ENCODE measurements at places on chromosomes 5 and 9.
A peak's percentile ranks its signal among the peaks of the same experiment; 100 is the strongest.

GRCh38 chr5:65440456-65440855 is 41.3 kb downstream of the ADAMTS6 start:
- DNase-seq = no peak

DNA sequence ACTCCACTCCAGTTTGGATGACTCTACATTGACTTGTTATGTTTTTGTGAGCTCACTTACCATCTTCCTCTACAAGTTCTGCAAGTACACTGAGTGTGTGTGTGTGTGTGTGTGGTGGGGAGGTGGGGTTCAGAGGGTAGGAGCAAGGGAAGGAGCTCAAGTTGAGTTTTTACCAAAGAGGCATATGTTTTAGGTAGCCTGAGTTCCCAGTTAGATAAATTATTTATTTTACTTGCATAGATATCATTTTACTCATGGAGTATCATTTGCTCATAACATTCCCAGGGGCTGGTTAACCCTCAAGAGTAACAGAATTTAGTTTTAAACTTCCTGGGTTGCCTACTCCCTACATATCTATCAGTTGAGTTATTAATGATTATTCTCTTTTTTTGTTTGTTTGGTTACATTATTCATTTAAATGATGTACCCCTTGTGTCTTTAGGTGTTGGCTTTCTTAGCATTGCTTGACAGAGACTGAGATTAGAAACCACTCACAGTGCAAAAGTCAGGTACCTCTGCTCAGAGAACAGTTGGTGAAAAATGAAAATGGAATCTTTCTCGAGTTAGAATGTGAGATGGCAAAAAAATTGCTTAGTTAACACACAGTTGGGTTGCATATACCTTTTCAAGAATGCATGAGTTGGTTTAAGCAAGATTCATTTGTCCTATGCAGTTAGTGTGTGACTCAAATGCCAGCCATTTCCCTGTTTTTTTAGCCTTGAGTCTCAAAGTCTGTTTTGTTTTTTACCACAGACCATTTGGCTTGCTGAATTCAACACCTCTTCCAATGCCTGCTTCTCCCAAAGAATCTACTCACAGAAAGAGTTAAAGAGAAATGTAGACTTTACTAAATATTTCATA is 29.2 kb downstream of the TNFSF8 start:
- peak; percentile 79 for DNase-seq

GRCh38 chr5:64164166-64164565 is 1.5 kb upstream of the RNF180 start:
- DNase-seq = no peak

DNA sequence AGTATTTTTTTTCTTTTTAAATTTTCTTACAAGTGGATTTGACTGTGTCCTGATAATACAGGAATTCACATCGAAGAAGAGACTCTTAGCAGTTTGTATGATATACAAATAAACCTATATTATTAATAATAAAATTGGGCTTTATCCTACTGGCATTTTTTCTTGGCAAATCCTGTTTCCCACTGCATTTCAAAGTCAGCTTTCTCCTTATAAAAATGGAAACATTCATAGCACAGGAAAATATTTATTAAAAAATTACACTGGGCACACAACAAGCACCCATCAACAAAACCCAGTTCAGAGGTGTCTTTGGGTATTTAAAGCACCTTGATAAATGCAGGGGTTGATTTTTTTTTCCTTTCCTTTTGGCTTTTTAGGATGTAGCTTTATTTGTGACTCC is 200.9 kb downstream of the MEF2C start:
- DNase-seq = no peak

- DNase-seq = no peak
These were observed 228.7 kb upstream of the DAP start for GRCh38 chr5:10989577-10990263.

DNA sequence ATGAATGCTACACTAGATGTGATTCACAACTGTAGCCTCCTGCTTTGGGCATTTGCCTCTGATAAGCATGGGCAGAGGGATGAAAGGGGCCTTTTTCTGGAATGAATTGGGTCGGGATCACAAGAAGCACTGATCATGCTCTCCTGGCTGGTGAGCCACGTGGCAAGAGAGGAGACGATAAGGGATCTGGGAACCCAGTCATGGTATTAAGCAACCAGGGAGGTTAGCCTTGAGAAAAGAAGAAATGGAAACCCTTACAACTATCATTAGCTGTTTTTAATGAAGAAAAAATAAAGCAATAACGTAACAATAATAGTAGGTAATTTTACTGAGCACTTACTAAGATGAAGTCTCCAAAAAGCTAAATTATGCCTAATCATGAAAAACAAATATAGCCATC is 50.0 kb upstream of the RAI14 start:
- DNase-seq = no peak

DNA sequence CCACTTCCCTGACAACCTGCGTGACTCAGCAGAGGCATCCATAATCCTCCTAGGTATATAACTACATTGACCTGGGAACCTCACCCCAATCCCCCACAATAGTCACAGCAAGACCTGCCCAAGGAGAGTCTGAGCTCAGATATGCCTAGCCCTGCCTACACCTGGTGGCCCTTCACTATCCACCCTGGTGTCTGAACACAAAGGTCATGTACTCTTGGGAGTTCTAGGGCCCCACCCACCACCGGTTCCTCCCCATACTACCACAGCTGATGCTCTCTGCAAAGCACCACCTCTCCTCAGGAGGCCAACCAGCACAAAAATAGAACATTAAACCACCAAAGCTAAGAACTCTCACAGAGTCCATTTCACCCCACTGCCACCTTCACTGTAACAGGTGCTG is 34.8 kb upstream of the CARTPT start:
- no peak for DNase-seq

DNA sequence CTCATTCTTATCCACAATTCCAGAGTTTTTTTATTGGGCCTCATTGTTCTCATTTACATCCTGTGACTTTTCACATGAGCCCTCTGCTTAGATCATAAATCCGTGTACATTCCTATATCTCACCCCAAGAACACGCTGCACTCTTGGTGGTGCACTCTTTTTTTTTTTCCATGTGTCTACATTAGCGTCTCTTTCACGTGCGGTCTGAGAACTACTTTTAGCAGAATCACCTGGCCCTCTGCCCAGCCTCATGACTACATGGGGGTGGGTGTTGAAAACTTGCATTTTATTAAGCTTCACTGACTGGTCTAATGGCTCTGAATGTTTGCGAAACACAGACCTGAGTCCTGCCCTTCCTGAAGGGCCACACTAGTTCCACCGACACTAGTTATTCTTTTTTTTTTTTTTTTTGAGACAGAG is 18.6 kb downstream of the C9orf57 start:
- peak; percentile 76 for DNase-seq

GRCh38 chr9:78606001-78606379 is 309.1 kb downstream of the PSAT1 start:
- DNase-seq = no peak

- no peak for DNase-seq
These were observed 17.0 kb upstream of the CRB2 start for GRCh38 chr9:123338710-123339665.

All from EL (cell line).